ENCODE measurements at places on chromosomes 11 and 22.
A peak's percentile ranks its signal among the peaks of the same experiment; 100 is the strongest.

GRCh38 chr22:42270176-42270509 is 310 bp downstream of the TCF20 start:
- DNase-seq, result no peak

DNA sequence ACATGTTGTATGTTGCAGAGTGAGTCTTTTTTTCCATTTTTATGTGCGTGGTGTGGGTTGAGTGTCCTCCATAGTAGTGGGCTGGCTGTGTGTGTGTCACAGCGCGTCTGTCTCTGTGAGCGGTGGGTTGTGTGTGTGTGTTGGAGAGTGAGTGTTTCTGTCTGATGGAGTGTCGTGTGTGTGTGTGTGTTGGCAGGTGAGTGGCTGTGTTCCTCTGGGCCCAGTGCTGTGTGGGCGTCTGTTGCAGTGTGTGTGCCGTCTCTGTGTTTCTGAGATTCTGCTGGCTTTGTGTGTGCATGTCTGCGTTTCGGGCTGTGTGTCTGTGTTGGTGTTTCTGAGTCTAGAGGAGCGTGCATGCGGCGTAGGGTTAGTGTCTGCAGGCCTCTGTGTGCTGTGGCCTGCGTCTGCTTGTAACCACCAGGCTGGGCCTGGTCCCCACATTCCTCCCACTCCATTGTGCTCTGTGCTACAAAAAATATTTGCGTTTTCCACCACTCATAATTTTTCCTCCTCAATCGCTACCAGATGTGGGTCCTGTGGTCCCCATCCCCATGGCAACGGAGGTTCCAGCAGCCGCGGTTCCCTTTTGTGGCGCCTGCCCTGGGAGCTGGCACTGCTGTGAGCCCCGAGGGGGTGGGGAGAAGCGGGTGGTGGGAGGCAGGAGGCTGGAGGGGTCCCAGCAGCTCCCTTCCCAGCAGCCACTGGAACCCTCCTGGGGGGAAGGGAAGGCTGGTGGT is 15.2 kb downstream of the SCARF2 start:
- DNase-seq, result no peak

DNA sequence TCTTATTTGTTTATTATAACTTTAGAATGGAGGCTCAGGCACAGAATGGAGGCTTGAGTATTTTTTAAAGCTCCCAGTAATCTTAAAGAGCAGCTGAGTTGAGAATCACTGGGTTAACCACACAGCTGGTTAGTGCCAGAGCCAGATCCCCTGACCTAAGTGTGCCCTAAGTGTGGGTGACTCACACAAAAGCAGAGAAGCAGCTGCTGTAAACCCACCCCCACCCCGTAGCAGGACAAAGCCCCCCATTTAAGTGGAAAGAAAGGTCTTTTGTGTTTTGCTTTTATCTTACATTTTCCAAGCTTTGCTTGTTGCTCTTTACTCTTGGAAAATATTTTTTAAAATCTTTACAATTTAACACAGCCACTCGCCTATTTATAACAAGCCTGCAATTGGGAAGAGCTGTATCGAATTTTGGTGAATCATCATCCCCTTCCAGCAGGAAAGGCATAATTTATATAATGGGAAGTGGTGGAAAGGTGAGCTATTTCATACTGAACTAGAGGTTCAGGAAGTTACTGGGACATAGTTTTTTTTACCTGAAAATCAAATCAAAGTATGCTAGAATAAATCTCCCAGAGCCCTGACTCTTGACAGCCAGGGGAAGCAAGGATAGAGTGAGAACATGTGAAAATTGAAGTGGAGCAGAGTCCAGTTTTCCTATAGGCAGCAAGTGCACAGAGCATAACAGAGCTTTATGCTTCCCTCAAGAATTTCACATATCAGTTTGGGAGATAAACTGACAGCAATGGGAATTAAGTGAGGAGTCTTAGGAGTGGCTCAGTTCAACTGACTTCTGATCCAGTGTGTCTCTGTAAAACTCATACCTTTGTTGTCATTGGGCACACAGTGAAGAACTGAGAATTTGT is 405.7 kb downstream of the AASDHPPT start:
- DNase-seq, result peak; percentile 47

DNA sequence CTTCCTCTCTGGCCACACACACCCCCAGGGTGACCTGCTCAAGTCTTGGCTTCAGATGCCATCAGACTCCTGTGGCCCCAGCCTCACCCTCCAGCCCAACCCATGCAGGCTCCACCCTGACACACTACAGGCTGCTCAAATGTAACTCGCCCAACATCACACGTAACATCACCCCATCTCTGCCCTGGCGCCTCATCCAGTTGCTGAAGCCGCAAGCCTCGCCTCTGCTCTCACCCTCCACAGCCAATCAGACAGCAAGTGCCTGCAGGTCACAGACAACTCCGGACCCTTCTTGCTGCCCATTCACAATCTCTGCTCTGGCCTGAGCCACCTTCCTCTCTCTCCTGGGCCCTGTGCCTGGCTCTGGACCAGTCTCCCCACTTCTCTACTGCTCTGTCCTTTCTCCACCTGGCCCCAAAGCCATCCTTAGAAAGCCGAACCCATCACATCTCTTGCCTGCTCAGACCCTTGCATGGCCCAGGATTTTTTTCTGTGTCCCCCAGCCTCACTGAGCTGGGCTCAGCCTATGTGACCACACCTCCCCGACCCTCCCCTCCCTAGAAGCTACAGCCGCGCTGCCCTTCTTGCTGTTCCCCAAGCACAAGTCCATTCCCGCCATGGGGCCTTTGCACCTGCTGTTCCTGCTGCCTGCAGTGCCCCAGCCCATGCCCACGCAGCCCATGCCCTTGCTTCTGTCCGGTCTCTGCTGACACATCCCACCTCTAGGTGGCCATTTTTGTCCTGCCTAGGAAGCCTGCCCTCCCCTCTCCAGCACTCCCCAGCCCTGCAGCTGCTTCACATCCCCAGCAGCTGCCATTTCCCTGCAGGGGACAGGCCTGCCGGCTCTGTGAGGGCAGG is 333.9 kb downstream of the CTTN start:
- DNase-seq, result no peak

- no peak for DNase-seq
Measured at GRCh38 chr11:131749101-131749500, 378.7 kb downstream of the NTM start.

DNA sequence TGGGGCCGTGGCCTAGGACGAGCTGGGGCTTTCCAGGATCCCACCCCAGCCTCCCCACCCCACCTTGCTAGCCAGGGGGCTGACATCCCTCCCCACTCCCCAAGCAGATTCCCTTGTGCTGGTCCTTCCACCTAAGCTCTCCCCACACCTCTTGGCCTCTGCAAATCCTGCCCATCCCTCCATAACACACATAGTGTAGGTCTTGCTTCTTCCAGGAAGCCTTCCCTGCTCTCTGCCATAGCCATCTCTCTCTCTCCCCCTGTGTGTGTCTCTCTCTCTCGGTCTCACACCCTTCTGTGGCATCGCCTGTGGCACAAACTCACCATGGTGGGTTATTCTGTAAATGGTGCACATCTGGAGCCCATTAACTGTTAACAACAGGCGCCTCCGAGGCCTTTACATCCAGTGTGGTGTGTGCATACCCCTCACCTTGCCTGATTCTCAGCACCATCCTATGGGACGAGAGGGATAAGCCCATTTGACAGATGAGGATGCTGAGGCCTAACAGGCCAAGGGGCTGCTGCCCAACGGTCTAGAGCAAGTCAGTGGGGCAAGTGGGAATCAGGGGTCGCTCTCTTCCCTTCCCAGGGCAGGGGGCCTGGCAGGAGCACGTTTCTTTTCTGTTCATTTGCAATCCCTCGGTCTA is 22.2 kb upstream of the PICK1 start:
- no peak for DNase-seq

DNA sequence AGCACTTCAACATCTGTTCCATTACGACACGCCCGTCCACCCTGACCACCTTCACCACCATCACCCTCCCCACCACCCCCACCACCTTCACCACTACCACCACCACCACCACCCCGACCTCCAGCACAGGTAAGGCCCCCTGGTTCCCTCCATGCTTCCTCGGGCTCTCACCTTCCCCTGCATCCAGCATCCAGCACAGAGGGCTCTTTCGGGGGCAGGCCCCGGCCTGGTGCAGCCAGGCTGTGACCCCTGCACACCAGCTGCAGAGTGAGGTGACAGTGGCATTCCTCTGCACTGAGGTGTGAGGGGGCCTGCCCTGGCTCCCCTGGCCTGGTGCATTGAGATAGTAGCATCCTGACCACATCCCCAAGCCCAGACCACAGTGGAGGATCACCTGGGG is 18.2 kb downstream of the MUC2 start:
- no peak for DNase-seq

- DNase-seq, result no peak
Measured at GRCh38 chr11:19704213-19704612, 8.4 kb upstream of the NAV2 start.

DNA sequence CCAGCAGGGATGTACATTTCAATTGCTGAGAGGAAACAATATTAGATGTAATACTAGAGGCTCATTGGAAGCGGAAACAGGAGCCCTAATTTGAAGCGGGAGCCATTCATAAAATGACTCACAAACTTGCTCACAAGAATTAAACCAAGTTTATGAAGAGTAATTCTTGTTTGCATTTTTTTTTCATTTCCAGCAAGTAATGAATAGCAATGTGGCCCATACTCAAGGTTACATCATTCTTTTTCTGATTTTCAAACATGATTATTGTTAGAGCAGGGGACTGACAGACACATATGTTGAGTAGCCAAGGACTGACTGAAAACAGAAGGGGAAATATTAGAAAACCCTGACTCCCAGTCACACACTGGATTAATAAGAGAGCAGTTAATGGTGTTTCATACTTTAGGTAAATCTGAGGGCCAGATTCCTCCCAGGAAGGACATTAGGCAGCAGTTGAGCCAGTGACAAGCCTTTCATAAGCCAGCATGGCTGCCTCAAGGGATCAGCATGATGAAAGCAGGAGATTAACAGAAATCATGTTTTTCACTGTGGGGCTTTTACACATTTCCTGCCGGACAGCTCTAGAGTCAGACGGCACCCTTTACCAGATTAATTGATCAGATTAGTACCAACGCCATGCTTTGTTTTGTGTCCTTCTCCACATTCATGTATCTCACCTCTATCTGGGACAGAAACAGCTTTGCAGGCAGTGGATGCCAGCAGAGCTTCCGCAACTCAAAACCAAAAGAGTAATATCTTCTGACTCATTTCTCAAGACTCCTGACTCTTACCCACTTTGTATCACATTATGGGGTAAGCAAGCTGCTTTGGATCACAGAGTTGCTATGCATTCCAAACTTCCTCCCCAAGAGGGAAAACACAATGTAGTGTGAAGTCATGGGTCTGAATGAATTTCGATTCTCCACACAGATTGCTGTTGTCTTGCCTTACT is 831.6 kb downstream of the KCNA4 start:
- peak; percentile 11 for DNase-seq

- no peak for DNase-seq
Measured at GRCh38 chr11:58508814-58509213, 909 bp upstream of the OR5B21 start.

DNA sequence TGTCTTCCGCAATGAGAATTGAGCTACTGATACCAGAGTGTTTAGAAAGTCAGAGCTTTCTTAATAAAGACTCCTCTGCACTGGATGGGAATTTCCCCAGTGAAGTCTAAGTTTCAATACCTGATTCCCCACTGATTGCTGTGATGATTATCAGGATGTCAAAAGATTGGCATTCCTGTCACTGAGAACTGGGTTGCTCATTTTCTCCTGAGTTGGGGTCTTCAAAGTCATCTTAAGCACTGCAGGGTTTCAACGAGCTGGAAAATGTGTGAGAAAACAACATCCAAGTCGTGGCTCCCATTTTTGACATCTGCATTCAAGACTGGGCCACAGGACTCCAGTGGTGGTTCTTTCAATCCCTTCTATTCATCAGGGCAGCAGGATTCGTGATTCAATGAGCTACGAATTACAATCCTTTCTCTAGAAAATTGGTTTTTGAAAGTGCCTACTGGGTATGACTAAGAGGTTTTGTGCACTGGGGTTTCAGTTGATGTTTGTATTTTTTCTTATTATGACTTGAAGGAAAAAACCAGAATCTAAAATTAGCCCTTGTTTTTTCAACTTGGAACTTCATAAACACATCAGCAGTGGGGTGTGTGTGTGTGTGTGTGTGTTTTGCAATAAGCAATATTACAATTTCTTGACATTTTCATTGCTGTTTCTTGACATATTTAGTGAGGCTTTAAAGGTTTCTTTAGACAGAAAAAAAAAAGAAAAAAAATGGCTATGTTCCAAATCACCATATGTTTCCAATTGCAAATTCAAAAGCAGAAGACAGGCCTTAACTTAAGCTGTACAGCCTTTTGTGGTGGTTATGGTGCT is 233.0 kb downstream of the FAM76B start:
- DNase-seq, result peak; percentile 77

DNA sequence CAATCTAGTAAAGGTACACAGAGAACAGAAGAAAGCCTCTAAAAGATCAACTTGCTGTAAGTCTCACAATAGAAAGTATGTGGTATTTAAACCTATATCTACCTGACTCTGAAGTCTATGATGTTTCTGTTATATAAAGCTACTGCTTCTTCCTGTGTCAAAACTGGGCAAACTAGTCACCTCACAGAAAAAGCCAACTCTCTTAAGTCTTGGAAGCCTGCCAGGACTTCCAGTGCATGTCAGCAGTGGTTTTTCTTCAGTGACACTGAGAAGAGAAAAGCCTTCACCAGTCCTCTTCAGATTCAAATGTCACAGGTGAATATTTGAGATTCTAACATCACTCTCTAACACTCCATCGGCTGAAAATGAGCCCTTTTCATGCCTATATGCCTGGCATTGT is 808.0 kb downstream of the DLG2 start:
- no peak for DNase-seq

DNA sequence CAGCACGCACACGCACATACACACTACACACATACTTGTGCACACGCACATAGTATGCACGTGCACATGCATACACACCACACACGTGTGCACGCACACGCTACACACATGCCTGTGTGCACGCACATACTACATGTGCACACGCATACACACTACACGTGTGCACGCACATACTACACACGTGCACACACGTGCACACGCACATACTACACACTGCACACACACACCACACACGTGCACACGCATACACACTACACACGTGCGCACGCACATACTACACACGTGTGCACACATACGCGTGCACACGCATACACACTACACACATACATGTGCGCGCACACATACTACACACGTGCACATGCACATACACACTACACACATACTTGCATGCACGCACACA is 19.7 kb upstream of the ARHGAP8 start:
- DNase-seq, result no peak

GRCh38 chr11:121105481-121106195 is 4.6 kb downstream of the TECTA start:
- DNase-seq, result no peak

- no peak for DNase-seq
Measured at GRCh38 chr22:37157516-37158285, 8.0 kb upstream of the IL2RB start.

- no peak for DNase-seq
Measured at GRCh38 chr22:21564411-21564810, 3.1 kb upstream of the UBE2L3 start.

Measured in brain pericyte (primary cell).